ENCODE measurements at places on chromosomes 4 and X. TPM values are rescaled to one million over a fixed set of nuclear protein-coding genes. Genes with fewer than 3 reads are reported as not detected.

The PLP1 gene
- total RNA-seq = not detected

The RGS12 gene
- total RNA-seq = 5.0 TPM

The TLL1 gene
- total RNA-seq = not detected

The TRO gene
- 3.2 TPM for total RNA-seq

The CNGA1 gene
- not detected for total RNA-seq

DNA sequence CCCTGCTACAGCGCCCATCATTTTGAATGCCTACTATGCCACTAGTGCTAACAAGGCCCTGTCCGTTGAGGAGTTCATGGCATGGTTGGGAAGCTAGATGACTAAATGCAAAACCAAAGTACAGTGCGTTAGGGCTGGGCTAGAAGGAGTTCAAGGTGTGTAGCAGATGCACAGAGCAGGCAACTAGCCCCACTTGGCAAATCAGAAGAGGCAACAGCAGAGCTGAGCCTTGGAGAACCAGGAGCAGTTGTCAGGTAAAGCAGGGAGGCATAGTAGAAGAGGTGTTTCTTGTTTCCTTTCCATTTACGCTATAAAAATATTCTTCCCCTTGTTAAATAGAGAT is 146.6 kb upstream of the CPEB2 start:
- H3K27me3 ChIP-seq = no peaks in the 10 kb centered on the region
- H3K27ac ChIP-seq = no peak overlapping the region
- H3K4me1 ChIP-seq = peaks cover 15% of the 10 kb centered on the region
- H3K36me3 ChIP-seq = peaks cover 2% of the 10 kb centered on the region

DNA sequence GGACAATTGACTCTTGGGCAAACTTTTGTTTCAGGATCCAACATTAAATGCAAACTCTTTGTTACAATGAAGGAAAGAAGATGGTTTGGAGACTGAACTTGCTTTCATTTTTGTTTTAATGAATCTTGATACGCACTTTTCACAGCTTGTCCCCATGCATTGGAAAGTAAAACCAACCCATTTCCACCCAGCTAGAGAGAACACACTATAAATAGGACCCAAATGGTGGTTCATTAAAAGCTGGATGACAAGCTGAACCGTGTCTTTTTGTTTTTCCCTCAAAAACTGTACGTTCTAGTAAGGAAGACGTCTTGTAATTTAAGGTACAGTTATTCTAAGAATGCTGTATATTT is 95.3 kb upstream of the EGFL6 start:
- H3K4me3 ChIP-seq = peak overlapping the region; percentile 64
- peak overlapping the region; percentile 85 for H3K27ac ChIP-seq
- H3K4me1 ChIP-seq = peaks cover 24% of the 10 kb centered on the region
